ENCODE measurements at places on chromosomes 16 and 17. TPM values are rescaled to one million over a fixed set of nuclear protein-coding genes. Genes with fewer than 3 reads are reported as not detected.

ZG16 gene
- total RNA-seq: not detected

DNA sequence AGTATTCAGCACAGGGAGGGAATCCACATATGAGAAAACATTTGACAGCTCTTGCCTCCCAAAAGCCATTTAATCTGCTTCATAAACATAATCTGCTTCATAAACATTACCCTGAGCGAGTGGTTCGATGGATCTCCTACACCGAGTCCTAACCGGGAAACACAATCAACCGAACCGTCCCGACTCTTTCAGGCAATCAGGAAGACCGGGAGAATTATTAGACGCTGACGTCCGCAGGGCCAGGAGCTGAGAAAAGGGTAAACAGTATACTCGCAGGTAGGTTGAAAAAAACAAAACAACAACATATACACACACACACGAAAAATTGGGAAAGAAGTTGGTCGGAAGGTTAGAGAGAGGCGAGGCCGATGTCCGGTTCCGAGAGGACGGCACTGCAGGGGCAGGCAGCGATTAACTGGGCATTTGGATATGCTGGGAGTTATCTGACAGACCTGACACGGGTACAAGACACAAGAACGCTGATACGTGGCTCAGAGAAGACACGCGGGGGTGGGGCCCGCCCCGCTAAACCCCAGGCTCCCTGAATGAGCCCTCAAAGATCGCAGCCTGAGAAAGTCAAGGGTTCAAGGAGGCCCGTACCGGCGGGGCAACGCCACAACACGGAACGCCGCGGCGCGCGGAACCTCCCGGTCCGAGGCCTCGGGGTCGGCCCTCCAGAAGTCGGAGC, 585 bp downstream of the AP1G1 start:
- no peak for DNase-seq

GRCh38 chr17:5194346-5194745, 2.7 kb upstream of the ZNF594 start:
- no peak for DNase-seq

DNA sequence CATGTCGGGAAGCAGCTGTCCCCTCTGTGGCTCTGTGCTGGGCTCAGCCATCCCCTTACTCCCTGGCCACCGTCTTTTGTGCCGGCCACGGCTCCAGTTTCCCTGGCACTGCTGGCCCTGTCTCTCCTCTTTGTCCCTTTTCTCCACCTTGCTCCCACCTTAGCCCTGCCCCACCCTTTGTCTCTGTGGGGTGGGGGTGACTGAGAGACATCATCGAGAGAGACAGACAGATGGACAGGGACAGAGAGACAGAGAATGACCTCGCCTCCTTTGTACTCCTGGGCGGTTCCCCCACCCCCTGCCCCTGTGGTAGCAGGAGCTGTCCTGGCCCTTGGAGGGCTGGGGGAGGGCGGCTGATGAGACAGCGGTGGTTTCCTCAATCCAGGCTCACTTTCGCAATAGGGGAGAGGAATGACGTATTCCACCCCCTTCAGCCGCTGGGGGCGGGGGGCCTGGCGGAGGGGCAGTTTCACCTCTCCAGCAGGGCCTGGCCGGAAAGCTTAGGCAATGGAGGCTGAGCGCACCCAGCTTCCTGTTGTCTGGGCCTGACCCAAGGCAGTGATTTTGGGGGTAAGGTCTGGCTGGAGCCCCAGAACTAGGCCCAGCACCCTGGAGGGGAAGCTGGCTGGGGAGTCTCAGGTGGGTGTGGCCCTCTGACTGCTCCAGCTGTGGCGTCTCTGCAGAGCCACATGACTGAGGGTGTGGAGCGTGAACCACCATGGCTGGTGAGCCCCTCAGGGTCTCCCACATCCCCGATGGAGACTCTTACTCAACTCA, 7.3 kb downstream of the FMNL1 start:
- DNase-seq: peak; percentile 76

- DNase-seq: no peak
Observed at GRCh38 chr17:7079581-7080455, at the start of gene CLEC10A. Gene CLEC10A (minus strand): TSS chr17:7080251. CDS start chr17:7078812, 1,439 bp downstream.

GRCh38 chr16:9176547-9177418, 85.3 kb downstream of the HAPSTR1 start:
- no peak for DNase-seq

DNA sequence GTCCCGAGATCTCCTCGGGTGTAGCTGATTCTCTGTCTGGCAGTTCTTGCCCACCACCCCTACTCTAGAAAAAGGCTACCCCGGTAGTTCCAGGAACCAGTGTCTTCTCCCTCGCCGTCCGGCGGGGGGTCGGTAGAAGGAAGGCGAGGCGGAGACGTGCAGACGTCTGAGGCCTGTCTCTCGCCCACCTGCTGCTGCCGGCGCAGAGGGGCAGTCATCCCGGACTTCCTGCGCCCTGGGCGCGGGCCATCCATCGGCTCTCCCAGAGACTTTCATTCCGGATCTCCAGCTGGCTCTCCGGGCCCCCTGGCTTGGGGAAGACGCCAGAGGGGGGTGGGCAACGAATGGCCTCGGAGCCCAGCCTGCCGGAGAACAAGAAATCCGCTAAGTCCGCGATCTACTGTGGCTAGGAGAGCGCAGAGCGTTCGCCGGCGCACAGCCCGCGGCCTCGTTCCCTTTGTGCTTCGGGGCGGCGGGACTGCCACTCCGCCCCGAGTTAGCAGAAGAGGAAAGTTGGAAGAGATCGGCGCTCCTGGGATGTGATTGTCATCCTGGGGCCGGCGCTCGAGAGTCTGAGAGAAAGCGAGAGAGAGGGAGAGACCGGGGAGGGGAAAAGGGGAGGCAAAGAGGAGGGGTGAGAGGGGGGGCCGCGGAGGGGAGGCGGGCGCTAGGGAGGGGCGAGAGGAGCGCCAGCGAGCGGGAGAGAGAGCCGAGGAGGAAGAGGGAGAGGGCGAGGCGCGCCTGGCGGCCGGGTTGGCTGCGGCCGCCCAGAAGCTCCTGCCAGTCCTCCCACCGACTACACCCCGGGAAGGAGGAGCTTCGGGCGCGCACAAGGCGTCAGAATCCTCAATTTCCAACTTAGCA, at the start of gene IRX5:
TSS of gene IRX5 (plus strand) at position 861 of the 864 bp plus-strand sequence. CDS start 334 bp downstream, outside the sequence.
- peak; percentile 51 for DNase-seq

- no peak for DNase-seq
Observed at GRCh38 chr16:67454104-67454503, 23.2 kb downstream of the HSD11B2 start.

- peak; percentile 74 for DNase-seq
Observed at GRCh38 chr17:4715063-4715744, 4.8 kb downstream of the ARRB2 start.

DNA sequence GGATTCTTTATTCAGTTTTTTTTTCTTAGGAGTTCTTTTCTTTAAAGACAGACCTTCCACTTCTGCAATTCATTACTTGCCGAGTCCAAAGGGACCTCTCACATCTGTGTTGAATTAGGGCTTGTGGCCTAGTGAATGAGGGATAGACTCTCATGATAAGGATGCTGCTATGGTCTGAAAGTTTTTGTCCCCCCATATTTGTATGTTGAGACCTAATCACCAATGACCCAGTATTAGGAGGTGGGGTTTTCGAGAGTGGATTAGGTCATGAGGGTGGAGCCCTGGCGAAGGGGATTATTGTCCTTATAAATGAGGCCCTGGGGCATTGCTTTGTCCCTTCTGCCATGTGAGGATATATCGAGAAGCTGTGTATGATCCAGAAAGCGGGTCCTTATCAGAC, 9.5 kb downstream of the KRT12 start:
- no peak for DNase-seq

GRCh38 chr17:70168044-70168976, 1.0 kb upstream of the KCNJ2 start:
- no peak for DNase-seq

DNA sequence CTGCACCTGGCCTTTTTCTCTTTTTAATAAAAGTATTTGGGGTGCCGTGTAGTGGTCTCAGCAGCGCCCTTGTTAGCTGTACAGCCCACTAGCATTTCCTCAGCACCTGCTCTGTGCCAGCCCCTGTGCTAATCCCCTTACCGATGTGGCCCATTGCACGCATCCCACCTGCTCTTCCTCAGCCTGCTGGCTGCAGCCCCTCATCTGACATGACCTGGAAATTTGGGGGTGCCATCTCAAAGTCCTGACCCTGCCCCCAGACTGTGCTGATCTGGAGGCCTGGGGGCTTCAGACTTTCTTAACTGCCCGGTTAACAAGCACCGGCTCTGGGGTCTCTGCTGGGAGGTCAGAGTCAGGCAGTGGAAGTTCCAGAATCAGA, 10.4 kb downstream of the GPRC5C start:
- no peak for DNase-seq

DNA sequence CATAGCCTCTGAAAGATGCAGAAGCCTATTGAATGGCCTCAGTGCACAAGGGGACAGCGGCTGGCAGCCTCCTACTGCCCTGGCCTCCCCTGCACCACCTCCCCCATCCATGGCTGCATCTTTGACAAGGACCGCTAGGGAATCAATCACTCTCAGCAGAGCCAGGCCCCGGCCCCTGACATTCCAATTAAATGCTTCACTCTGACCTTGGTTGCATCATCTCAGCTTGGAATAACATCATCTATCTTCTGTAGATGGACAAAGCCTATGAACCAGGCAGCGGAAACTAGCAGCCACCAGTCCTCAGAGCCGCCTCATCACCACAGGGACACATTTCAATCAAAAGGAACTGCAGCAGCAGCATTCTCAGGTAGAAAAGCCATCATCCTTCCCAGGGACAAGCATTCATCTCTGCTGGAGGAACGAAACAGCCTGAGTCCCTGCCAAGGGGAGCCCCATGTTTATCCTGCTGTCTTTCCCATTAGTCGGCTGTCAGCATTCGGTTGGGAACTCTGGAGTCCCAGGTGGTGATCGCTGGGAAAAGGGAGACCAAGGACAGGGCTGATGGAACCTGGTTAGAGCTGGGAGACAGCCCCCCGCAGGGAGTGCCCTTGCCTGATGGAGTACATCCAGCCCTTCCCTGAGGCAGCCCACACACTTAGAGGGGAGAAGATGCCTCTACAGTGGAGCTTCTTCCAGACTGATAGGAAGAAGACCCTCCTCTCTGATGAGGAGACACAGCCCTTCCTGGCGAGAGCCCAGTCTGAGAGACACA, 11.5 kb upstream of the TMEM132E start:
- DNase-seq: no peak

DNA sequence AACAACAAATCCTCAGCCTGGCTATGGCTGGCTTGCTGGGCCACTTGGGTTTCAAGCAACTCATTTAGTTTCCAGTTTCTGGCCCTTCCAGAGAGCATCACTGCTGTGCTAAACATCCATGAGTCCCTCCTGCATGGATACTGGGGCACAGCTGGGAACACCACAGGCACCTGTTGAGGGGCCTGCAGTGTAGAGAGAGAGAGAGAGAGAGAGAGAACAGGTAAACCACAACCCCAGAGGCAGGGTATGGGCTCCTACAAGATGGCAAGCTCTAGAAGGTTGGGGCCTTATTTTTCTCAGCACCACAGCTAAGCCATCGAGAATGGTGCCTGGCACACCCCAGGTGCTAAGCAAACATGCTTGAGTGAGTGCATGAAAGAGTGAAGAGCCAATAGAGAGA, 120.3 kb downstream of the RBFOX3 start:
- no peak for DNase-seq

- DNase-seq: peak; percentile 55
Observed at GRCh38 chr16:81445966-81446906, 1.6 kb downstream of the CMIP start.

DNA sequence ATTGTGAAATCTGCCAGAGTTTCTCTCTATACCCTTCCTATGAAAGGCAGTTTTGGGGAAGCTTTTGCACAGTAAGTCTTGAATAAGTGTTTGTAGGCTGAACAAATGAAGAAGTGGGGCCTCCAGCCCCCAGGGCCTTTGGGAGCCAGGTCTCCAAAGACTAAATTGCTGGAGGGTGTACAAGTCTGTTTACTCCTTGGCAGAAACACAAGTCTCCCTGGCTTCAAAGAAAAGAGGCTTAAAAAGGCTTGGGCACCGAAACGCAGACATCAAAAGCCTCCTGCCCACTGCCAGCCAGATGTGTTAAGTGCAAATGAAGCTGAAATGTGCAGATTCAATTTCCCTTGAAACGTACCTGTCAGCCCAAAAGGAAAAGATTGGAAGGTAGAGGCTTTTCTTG, 146.3 kb downstream of the TMEM132E start:
- DNase-seq: no peak

DNA sequence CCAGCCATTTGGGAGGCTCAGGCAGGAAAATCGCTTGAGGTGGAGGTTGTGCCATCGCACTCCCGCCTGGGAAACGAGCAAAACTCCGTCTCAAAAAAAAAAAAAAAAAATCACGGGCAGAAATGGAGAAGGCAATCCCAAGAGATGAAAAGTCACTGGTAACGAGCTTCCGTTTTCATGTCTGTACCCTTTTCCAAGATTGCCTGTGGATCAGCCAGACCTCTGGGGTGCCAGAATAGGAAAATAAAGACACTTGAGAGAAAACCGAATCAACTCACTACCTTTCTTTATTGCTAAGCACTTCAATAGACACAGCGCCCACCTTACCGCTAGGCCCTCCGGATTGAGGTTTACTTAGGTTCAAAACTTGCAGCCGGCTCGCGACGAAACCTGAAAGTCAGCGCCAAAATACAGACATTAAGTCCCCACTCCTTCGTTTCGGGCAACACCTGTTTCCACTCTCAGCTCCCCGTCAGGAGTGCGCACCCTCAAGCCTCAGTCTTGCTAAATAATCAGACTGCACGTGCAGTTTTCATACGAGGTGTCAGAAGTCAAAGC, 970 bp upstream of the TRAF7 start:
- no peak for DNase-seq

DNA sequence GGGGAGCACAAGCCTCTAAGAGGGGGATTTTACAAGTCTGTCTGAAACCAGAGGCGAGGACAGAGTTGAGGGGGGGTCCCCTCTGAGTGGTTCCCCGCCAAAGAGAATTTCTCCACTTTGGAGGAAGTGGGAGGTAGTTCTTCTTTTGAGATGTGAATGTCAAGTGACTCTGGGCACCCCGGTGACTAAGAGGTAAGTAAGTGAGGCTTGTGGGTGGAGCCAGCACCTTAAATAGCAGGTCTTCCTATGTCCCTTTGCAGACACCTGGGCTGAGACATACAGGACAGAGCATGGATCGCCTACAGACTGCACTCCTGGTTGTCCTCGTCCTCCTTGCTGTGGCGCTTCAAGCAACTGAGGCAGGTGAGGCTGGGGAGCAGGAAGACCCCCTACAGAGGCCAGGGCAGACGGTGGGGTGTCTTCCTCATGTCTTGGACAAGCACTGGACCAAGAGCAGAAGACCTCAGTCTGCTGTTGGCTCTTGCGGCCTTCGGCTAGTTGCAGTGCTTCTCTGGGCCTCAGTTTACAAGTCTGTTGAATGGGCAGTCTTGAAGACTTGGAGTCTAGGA, at the start of gene CCL22:
TSS of gene CCL22 (plus strand) at position 257 of the 569 bp plus-strand sequence. CDS start at position 291, 34 bp downstream.
- DNase-seq: no peak

Data from activated naive CD8-positive, alpha-beta T cell treated with anti-CD3 and anti-CD28 coated beads, Interleukin-2, amount 10 ng/mL, durations not matched to agents 7 days and 5 days (primary cell).